ENCODE measurements at places on chromosomes 16 and 17.

DNA sequence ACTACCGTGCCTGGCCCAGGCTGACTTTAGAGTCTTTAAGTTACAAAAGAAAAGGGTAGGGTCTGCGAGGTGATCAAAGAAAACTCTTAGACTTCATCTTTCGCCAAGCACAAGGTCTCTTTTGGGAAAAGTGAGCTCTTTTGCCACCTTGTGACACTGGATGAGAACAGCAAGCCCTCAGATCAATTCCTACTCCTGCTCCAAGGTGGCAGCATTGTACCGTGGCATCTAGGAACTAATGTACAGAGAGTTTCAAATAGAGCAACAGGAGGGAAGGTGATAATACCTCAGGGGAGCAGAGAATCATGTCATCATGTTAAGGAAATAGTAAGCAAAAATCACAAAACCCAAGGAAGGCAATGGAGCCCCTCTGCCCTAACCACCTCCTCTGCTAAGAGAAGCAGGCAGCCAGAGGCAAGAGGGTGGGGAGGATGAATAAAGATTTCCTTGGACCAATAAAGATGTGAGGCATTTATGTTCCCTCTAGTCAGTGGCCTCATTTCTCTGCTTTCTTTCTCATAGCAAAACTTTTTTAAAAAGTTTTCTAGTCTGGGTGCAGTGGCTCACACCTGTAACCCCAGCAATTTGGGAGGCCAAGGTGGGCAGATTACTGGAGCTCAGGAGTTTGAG, 2.1 kb upstream of the C17orf78 start:
- peak; percentile 35 for DNase-seq

DNA sequence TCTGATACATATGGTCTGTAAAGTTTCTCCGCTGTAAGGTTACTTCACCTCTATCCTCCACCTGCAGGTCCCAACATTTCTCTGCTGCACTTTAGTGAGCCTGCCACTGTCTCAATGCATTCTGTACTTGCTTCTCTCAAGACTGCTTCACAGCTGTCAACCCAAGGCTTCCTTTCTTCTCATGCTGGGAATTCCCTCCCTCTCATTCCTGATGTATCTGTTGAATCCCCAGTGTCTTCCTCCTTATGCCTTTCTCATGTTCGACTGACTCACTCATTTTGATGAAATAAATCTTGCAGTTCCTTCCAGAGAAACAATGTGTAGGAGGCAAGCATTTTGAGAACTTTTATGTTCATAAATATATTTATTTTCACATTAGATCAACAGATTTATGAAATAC, 288.3 kb downstream of the CNTNAP4 start:
- DNase-seq = no peak

DNA sequence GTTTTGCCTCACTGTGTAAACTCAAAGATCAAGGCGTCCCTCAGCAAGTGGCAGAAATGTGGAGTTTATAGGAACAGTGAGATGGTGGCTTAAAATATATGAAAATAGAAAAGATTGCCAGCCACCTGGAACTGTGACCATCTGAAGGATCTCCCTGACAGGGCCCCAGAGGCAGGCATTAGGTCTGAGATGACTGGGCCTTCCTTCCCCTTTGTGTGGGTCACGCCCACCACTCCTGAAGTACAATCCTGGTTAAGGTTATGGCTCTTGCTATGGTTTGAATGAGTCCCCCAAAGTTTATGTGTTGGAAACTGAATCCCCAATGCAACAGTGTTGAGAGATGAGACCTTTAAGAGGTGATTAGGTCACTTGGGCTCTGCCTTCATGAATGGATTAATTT, 6.4 kb downstream of the ST6GALNAC2 start:
- DNase-seq = no peak

DNA sequence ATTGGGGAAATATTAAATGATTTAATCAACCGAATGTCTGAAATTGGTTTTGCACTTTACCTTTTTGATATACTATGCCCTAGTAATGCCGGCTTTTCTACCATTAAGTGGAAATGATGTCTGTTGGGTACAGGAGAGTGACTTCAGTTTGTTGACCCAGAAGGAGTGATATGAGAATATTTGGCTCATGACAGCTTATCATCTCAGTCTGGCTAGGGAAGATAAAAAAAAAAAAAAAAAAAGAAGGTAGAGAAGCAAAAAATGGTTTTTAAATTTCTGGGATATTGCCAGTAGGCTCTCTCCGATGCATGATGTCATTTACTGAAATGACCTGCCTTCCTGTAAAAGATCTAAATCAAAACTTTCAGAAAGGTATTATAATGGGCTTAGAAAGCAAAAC, 69.0 kb downstream of the CNTNAP4 start:
- DNase-seq = no peak

- no peak for DNase-seq
These were observed 2.6 kb downstream of the NUP88 start for GRCh38 chr17:5416901-5417300.

- no peak for DNase-seq
These were observed 4.8 kb downstream of the ARRB2 start for GRCh38 chr17:4715063-4715744.

GRCh38 chr16:4319454-4320421, 3.9 kb downstream of the GLIS2 start:
- DNase-seq = no peak

DNA sequence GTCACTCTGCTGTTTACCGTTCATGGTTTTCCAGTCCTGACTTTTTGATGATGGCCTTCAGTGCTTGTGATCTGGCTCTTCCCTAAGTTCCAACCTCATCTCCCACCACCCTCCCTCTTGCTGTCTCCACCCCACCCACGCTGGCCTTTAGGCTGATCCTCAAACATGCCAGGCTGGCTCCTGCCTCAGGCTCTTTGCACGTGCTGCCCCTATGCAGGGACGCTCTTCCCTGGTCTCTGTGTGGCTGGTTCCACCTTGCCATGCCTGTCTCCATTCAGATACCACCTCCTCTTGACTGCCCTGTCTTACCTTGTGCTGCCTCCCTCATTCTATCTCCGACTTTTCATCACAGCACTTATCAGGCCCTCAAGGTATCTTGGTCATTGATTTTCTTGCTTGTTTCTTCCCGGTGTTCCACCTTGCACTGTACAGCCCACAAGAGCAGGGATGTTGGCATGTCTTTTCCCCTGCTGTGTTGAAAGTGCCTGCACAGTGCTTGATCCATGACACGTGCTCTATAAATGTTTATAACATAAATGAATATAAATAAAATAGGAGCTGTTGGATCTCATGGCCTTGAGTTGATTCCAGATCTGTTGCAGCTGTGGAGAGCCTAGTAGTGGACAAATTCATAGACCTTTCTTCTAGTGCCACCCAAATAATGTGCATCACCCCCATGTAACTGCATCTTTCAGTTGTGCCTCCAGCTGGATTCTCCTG, 229.0 kb downstream of the SNX29 start:
- no peak for DNase-seq

DNA sequence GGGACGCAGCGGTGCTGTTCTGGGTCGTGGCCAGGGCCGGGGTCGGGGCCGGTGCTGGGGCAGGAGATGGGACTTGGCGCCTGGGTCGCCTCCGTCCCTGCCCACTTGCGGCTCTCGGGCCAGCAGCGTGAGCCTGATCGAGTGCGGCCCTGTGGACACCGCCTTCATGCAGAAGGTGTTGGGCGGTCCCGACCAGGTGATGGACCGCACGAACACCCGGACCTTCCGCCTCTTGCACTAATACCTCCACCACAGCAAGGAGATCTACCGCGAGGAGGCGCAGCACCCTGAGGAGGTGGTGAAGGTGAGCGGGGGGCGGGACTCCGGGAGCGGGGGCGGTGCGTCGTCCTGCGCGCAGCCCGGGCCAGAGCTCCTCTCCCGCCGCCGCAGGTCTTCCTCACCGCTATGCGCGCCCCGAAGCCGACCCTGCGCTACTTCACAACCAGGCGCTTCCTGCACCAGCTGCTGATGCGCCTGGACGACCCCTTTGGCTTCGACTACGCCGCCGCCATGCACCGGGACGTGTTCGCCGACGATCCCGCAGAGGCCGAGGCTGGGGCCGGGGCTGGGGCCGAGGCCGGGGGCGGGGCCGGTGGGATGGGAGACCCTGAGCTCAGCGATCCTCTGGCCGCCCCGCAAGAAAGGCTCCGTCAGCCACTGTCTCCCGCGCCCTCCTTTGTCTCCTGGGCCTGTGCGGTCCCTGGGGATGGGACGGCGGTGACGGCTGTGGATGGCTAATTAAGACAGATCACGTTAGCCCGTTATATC, 4.5 kb upstream of the HSD17B1 start:
- DNase-seq = peak; percentile 39

- DNase-seq = no peak
These were observed 190.9 kb downstream of the CCDC182 start for GRCh38 chr17:57553991-57554825.

DNA sequence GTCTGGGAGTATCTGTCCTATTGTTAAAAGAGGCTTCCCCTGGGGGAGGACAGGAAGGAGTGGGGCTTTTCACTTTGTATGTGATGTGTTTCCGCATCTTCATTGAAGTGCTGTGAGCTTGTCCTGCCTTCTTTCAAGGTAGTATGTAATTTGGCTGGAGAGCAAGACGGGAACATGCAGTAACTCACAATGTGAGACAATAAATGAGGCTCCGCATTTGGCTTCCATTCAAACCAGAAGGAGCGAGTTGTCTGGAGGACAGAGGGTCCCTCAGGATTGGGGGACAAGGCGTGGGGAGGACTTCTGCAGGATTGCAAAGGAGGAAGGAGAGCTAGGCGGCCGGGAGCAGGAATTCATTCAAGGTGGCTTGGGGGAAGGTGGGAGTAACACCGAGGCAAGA, 203.5 kb downstream of the RBFOX3 start:
- no peak for DNase-seq

DNA sequence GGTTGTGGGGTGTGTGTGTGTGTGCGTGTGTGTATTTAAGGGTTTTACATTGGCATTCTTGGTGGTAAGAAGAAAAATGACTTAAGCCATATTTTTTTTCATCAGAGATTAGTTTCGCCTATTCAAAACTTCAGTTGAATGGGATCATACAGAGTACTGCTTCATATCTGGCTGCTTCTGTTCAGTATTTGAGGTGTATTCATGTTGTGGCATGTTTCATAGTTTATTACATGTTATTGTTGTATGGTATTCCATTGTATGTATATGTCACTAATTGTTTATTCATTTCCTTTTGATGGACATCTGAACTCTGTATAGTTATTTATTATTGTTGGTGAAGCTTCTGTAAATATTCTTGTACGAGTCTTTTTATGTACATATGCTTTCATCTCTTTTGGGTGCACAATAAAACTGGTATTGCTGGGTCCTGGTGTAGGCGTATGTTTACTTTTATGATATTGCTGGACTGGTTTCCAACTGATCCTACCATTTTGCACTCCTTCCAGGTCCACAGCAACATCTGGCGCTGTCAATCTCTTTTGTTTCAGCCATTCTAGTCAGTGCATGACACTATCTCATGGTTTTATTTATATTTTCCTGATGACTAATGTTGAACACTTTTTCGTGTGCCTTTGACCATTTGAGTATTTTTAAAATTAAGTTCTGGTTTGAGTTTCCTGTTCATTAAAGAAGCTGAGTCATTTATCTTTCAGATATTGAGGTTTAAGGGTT, 77.4 kb upstream of the MAF start:
- no peak for DNase-seq

- DNase-seq = no peak
These were observed 108.3 kb downstream of the YPEL2 start for GRCh38 chr17:59439741-59440211.

DNA sequence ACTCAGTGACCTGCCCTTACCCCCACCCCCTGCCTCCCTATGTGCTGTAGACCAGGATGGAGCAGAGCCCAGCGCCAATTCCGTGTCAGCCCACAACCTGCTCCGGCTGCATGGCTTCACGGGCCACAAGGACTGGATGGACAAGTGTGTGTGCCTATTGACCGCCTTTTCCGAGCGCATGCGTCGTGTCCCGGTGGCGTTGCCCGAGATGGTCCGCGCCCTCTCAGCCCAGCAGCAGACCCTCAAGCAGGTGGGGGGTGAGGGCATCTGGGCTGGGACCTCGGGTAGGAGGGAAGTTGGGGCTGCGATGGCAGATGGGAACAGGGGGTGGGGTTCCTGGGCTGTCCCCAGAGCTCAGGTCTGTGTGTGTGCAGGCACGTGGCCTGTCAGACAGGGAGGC, 6.3 kb upstream of the CACNA1G start:
- DNase-seq = no peak

- no peak for DNase-seq
These were observed 272 bp downstream of the CCL2 start for GRCh38 chr17:34255381-34255732.
